ENCODE measurements at places on chromosomes 7 and 10. TPM values are rescaled to one million over a fixed set of nuclear protein-coding genes. Genes with fewer than 3 reads are reported as not detected.

DNA sequence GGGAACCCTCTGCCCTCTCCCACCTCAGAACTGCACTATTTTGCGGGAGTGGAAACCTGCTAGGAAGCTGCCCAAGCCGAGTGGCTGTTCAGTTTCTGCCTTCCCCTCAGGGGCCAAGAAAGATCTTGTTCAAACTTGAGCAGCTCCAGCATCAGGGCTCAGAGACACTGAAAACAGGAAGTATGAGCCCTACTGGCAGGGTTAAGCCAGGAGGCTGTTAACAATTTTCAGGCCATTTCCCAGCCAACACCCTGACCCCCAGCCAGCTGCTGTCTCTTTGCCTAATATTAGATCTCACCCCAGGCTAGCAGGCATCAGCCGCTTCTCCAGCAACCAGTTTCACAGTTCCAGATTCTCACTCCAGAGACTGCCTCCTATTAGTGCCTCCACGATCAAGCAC lies 9.2 kb downstream of the PLAU start:
- DNase-seq, result peak; percentile 82

- peak; percentile 32 for DNase-seq
Observed at GRCh38 chr10:11407939-11408338, 203.5 kb downstream of the USP6NL start.

DNA sequence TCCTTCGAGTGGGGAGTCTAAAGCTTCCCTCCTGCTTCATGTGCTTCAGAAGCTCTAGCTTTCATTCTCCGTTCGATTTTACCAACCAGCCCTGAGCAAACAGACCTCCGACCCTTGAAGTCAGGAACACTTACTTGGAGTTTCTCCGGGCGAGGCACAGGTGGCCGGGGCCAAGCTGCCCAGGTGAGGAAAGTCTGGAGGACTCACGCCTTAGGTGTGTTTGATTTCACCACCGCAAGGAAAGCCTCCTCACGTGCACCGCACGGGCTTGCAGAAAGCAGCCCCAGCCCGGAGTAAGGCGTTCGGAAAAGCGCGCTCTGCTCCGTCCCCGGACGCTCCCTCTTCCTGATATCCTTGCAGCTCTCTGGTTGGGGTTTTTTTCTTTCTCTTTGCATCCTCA lies 30.1 kb upstream of the CNPY1 start:
- DNase-seq, result peak; percentile 33

GRCh38 chr10:30694518-30695228 lies 65.1 kb upstream of the LYZL2 start:
- no peak for DNase-seq

DNA sequence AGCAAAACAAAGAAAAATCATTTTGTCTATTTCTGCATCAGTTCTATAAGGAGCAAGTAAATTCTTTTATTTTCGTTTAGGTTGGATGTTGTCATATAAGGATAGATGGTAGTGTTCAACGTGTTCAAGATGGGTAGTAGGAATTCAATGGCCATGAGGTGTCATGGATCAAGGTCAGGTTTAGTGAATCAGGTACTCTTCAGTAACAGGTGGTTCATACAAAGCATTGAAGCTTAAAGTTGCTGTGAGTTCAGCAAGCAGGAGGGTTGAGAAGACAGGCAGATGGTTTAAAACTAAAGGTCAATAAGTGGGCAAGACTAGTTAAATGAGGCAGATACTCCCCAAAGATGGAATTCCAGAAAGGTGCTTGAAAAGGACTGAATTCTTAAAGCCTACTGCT lies 5.6 kb downstream of the LUC7L2 start:
- DNase-seq, result no peak

GRCh38 chr7:78151229-78151628 lies 352.7 kb downstream of the PHTF2 start:
- DNase-seq, result no peak

DNA sequence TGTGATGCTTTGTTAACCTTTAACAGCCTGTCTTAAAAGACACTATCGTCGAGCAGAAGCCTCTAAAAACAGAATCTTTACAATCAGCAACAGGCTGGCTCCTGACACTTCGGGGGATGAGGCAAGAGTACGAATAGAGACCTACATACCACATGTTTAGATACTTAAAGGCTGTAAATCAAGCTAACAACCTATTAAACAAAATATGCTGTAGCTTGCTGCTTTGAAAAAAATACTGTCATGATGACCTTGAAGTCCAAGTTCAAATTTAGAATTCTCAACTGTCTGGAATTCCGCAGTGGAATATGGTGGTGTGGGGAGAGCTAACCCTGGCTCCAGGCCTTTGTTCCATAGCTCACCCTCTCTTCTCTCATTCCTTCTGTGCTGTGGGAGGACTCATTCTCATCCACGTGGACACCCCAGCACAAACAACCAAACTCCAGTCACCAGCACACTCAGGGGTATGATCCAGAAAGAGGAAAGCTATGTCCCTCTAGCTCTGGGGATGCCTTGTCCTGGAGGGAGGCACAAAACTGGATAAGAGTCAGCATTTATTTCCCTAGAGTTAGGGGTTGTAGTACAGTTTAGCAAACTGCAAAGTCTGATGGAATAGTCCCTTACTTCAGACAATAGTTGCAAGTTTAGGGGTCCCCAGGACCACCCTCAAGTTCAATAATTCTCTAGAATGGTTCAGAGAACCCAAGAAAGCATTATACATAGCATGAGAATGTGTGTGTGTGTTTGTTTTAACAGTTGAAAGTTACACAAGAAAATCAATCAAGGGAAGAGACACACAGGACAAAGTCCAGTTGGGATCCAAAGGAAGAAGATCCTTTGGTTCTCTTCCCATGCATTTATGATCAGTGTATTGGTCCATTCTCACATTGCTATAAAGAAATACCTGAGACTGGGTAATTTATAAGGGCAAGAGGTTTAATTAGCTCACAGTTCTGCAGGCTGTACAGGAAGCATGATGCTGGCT lies 196.1 kb upstream of the SVIL start:
- DNase-seq, result no peak

GRCh38 chr7:43592326-43592725 lies 9.4 kb downstream of the STK17A start:
- DNase-seq, result no peak

DNA sequence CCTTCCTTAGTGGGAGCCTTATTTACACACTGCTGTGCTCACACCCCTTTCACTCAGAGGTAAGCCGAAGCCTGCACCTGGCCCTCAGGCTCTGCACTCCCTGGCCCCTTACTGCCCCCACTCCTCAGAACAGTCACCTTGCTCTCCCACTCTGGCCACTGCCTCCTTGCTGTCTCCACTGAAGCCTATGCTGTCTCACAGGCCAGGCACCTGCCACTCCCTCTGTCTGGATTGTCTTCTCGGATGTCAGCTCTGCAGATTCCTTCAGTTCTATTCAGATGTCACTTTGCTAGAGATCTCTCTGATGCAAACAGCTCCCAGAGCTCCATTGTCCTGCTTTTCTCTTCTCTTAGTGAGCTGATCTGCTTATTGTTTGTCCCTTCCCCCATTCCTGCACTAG lies 390.7 kb downstream of the DPP6 start:
- no peak for DNase-seq

- no peak for DNase-seq
Observed at GRCh38 chr7:110420788-110421187, 670.1 kb upstream of the LRRN3 start.

DNA sequence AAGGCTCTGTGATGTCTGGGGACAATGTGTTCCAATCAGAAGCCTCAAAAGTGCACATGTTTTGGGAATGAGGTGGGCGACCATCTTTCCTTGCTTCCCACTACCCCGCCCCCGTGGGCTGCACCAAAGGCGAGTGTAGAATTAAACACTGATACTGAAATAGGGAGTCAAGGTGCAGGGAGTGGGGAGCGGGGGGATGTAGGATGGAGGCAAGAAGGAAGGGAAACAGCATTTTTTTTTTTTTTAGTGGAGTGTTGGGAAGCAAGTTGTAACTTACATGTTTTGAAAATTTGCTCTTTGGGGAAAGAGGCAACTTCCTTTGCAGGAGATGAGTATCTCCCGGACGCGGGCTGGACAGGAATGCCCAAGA lies 484 bp upstream of the DLX5 start:
- DNase-seq, result no peak

DNA sequence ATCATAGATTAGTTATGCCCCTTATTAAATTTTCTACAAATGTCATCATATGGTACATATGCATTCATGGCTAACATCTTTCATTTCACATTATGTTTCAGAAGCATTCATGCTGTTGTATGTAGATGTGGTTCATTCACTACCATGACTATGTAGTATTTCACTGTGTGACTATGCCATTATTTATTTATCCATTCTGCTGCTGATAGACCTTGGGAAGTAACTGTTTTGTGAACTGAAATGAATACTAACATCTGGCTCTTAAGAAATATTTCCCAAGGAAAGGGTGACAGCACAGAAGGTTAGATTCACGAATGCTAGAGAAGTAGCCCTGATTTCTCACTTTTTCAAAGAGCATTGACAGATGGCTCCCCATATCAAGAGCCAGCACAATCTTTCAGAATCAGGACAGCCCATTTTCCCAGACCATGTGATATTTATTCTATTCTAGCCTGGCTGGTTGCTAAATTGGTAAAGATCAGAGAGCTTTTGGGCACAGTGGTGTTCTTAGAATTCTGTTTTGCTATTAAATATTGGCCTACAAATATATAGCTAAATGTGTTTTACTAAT lies 157.4 kb downstream of the DYNC1I1 start:
- no peak for DNase-seq

GRCh38 chr10:104892879-104893617 lies 252.0 kb downstream of the SORCS3 start:
- no peak for DNase-seq

DNA sequence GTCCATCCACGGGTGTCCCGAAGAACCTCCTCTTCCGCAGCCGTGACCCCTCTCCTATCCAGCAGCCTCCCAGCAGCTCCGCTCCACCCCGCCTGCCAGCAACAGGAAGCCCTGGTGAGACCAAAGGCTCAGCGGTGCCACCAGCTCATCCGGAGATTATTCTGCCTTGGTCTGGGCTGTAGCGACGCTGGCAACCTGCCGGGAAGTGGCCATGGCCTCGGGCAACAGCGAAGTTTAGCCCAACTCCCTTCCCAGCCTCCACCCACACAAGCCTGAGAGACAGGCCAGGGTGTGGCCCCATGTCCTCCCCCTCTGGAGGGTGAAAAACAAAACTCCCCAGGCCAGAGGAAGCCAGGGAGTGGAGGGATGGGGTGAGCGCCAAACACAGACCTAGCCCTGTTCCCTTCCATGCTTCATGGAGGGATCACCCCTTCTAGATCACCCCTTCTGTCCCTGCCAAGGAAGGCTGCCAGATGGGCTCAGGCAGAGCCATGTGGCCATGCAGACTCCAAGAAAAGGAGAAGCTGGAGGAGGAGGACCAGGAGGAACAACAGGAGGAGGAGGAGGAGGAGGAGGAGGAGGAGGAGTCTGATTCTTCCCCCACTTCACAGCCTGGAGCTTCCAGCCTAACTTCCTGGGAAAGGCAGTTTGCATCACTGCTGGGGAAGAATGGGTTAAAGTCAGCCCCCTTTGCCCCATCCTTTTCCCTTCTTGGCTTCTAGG lies 918 bp downstream of the CALHM2 start:
- DNase-seq, result peak; percentile 86

GRCh38 chr7:117485118-117485620 lies 5.3 kb downstream of the CFTR start:
- no peak for DNase-seq

DNA sequence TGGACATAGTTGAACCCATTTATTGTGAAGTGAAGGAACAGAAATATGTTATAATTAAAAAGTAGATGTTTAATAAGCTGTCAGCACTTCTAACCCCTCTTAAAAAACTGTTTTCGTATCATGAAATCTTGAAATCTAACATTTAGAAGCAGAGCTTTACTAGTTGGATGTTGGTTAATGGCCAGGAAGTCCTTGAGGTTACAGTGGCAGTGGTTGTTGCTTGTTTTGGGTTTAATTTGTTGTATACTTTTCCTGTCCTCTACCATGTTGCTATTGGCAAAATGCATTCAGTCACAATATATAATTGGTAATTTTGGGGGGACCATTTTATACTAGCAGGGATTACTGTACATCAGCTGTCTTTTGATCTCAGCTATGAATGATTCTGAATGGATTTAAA lies 60.7 kb downstream of the EXOC4 start:
- no peak for DNase-seq

DNA sequence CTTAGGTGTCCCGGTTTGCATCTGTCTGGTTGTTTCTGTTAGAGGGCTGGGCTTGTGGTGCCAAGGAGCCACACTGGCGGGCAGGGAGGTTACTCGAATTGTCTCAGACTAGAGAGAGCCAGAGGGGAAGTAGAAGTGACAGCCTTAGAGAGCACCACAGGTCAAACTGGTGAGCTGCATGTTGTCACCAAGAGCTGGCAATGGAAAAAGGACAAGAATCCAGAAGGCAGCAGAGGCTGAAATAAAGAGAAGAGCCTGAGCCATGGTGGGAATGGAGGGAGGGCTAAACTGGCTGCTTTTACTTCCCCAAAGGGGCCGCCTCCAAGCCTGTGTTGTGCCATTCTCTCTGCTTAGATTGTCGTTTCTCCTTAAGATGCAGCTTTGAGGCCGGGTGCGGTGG lies 31.1 kb upstream of the RHBDD2 start:
- no peak for DNase-seq

DNA sequence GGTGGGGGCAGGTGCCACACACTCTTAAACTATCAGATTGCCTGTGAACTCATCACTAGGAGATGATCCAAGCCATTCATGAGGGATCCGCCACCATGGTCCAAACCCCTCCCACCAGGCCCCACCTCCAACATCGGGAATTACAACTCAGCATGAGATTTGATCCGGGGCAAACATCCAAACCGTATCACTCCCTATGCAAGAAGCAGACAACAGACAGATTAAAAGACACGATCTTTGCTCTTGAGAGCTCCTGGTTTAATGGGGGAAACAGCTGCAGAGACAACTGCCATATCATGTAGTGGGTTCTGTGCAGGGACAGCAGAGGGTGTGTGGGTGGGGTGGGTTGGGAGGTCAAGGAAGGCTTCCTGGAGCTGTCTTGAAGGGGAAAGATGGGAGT lies 123.6 kb downstream of the EMX2 start:
- no peak for DNase-seq

UBTD1 gene
- 33.6 TPM for total RNA-seq

GARS1 gene
- 100 TPM for total RNA-seq

CCDC172 gene
- not detected for total RNA-seq

KLF14 gene
- total RNA-seq, result 0.40 TPM

VWA2 gene
- 22.3 TPM for total RNA-seq

PTPN12 gene
- 121 TPM for total RNA-seq

RNF32 gene
- total RNA-seq, result 0.32 TPM
